Suppressor macrophage treated with lipopolysaccharide for 4 hours (primary cell): ENCODE measurements at places on chromosomes 1 and 21.

DNA sequence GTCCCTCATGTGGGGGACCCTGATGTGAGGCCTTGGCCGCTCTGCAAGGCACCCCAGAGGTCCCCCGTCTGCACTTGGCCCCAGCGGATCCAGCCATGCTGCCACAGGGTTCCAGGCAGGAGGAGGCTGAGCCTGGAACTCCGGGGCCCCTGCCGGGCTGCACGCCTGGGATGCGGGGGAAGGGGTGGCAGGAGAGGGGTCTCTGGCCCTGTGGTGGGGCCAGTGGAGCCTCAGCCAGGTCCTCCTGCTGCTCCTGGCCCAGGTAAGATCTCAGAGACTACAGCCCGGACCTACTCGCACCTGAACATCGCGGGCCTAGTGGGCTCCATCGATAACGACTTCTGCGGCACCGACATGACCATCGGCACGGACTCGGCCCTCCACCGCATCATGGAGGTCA lies 12.9 kb downstream of the PFKL start:
- DNase-seq = no peak

DNA sequence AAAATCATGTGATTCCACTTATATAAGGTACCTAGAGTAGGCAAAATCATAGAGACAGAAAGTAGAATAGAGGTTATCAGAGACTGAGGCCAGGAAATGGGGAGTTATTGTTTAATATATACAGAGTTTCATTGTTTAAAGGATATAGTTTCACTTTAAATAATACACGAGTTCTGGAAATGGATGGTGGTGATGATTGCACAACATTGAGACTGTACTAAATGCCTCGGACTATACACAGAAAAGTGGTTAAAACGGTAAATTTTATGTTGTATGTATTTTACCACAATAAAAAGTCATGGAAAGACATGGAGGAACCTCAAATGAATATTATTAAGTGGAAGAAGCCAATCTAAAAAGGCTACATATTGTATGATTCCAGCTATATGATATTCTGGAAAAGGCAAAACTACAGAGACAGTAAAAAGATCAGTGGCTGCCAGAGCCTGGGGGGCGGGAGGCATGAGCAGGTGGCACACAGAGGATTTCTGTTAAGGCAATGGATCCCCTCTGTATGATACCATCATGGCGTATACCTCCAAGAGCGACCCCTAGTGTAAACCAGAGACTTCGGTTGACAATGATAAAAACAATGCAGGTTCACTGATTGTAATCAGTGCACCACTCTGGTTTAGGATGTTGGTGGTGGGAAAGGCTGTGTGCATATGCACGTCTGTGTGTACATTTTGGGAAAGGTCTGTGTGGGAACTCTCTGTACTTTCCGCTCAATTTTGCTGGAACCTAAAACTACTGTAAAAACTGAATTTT lies 7.5 kb downstream of the C1orf198 start:
- DNase-seq = peak; percentile 17

DNA sequence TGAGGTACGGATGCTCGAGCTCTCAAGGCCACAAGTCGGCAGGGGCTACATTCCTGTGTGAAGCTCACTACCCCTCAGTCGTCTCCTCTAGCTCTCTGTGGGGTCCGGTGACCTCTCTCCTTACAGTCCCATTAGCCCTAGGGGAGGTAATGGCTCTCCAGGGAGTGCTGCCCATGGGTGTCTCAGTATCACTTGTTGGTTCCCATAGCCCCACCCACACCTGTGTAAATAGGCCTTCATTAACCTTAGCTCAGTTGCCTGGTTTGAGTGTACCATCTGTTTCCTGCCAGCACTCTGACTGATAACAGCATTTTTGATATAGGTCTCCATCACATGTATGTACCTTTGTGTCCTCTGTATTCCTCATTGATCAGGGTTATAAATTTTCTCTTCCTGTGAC lies 133.2 kb upstream of the KCNJ15 start:
- no peak for DNase-seq

- DNase-seq = no peak
These were observed 122.5 kb upstream of the ZBTB40 start for GRCh38 chr1:22329148-22329515.

DNA sequence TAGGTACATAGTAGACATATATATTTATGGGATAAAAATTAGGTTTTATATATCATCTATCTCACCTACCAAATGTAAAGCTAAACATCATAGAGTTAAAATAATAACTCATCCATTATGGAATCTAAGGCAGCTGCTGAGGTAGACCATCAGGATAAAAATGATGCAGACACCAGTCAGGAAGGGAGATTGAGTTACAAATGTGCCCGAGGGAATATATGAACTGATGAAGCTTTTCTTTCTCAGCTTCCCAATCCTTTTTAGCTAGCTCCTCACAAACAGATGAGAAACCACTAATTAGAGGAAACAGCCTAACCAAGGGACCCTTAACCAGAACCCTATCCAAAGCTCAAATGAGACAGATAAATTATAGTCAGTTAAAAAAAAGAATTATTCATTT lies 20.9 kb downstream of the TTLL7 start:
- DNase-seq = no peak
